ENCODE measurements at places on chromosomes 16 and 17.

DNA sequence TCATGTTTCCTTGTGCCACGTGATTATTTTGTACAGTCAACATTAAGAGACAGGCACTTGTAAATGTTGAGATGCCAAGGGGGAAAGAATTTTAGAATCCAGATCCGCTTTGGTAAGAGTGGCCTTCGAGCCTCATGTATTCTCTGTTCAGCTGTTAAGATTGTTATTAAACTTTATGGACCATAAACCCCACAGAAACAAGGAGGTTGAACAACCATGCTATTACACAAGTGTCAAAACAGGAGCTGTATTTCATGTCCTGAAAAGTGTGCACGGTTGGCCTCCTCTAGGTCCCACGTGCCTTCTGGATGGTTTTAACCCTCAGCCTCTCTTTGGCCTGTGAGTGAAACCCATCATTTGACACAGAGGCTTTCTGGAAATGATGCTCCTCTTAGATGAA is 691.3 kb downstream of the MAF start:
- DNase-seq: no peak

DNA sequence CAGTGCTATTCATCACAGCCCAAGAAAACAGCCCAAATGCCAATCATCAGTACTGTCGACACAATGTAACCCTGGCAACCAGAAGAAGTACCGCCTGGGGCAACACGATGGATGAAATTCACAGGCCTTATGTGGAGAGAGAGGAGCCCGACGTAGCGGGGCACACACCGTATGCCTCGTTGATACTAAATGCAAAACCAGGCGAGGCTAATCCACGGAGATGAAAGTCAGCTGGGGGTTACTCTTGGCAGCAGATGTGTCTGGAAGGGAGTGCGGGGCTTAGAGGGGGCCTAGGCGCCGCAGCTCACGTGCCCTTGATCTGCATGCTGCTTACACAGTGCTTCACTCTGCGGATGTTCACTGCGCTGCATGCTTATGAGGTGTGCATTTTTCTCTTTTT is 29.8 kb downstream of the ITGAE start:
- no peak for DNase-seq

DNA sequence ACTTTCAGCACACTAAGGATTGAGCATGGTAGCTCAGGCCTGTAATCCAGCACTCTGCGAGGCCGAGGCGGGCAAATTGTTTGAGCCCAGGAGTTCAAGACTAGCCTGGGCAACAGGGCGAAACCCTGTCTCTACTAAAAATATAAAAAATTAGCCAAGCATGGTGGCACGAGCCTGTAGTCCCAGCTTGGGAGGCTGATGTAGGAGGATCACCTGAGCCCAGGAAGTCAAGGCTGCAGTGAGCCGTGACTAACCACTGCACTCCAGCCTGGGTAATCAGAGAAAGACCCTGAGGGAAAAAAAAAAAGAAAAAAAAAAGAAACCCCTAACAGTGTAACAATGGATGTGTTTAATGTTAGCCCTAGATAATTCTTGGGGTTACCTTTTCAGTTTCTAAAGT is 24.0 kb downstream of the PARN start:
- DNase-seq: no peak

DNA sequence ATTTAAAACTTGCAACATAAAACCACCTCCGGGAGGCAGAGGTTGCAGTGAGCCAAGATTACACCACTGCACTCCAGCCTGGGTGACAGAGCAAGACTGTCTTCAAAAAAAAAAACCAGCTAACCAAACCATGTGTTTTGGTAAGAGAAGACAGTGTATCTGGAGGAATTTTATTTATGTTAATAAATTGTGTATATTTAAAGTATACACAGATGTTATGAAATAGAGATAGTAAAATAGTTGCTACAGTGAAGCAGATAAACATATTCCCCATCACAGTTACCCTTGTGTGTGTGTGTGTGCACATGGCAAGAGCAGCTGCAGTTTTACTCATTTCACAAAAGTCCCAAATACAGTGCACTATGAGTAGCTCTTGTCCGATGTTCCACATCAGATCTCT is 54.8 kb upstream of the CRISPLD2 start:
- DNase-seq: no peak

GRCh38 chr16:17108596-17108995 is 362.2 kb downstream of the XYLT1 start:
- no peak for DNase-seq

GRCh38 chr16:47492428-47493377 is 31.6 kb downstream of the PHKB start:
- DNase-seq: no peak

- no peak for DNase-seq
These were observed 187.0 kb downstream of the ZFHX3 start for GRCh38 chr16:72860726-72861562.
